Mammary epithelial cell (primary cell): ENCODE measurements at places on chromosomes 2 and 18.

GRCh38 chr2:152410165-152410597, 75.2 kb downstream of the FMNL2 start:
- DNase-seq: peak; percentile 43

DNA sequence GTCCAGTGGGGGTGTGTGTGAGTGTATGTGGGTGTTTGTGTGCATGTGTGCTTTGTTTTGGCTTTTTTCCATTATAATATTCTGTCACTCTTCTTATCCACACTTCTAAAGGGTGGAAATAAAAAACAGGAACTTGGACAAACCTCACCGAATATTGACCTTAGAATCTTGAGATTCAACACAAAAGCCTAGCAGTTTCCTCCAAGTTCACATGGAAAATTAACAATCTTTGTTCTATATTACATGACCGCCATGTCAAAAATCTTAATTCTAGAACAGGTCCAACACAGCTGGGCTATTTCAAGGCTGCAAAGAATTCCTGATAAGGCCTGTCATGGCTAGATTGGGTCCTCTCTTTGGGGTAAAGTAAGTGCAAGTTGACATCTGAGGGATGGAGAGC, 169.3 kb upstream of the OSR1 start:
- DNase-seq: no peak

DNA sequence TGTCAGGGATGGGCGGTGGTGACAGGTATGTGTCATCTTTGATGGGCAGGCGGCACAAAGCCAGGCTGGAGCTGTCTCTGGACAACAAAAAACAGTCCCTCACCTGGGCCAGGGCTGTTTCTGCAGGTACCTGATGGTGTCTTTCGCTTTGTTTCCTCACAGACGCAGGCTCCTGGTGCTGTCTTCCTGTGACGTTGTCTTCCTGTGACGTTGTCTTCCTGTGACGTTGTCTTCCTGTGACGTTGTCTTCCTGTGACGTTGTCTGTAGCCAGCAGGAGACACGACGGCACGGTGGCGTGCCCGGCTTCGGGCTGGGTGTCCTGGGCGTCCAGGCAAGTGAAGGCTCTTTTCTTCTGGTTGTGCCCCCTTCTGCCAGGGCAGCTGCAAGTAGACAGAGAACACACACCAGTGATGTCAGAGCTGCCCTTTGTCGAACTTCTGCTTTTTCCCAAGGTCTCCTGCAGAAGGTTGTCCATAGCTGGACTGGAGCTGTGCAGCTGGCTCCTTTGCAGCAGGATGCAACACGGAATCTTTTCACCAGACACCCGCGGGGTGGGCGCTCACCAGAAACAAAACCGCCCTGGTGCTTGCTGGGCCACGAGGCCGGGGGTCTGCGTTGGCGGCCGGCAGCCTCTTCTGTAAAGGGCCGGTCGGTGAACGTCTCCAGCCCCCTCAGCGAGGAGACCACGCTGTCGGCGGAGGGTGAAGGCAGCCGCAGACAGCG, 21.1 kb downstream of the GPR35 start:
- DNase-seq: no peak

- DNase-seq: no peak
Measured at GRCh38 chr2:105882920-105883435, 138.3 kb downstream of the NCK2 start.

GRCh38 chr2:241389697-241390096, 33.6 kb downstream of the FARP2 start:
- peak; percentile 8 for DNase-seq

- DNase-seq: no peak
Measured at GRCh38 chr2:18833941-18834340, 244.6 kb upstream of the NT5C1B start.
